ENCODE measurements at places on chromosomes 6 and 20.

DNA sequence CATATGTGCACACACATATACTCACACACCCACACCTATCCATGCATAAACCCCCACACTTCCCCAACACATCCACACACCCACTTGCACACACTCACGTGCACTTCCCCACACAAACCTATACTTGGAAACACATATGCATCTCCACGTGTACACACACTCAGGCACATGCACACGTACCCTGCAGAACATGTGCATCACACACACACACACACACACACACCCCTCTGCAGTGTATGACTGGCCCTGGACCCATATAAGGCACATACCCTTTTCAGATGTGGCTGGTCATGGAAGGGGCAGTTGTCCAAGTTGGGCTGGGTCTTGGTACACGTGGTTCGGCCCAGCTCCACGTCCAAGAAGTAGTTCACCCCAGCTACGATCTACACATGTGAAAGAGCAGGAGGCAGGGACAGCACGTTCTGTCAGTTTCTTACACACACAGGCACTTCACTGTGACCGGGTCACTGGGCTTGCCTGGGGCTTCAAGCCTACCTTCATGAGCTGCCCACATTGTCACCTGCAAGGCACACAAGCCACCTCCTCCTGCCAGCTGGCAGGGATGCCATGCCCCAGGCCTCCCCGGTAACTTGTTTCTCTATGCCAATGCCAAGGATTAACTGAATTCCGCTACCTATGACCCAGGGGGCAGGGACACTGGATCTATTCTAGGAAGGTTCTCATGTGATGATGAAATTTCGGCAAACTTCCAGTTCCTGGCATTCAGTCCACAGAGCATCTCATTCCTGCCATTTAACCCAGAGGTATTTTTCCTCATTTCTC, 2.6 kb downstream of the CST3 start:
- no peak for DNase-seq

GRCh38 chr6:105568751-105569150, 165.9 kb upstream of the PREP start:
- DNase-seq = no peak

DNA sequence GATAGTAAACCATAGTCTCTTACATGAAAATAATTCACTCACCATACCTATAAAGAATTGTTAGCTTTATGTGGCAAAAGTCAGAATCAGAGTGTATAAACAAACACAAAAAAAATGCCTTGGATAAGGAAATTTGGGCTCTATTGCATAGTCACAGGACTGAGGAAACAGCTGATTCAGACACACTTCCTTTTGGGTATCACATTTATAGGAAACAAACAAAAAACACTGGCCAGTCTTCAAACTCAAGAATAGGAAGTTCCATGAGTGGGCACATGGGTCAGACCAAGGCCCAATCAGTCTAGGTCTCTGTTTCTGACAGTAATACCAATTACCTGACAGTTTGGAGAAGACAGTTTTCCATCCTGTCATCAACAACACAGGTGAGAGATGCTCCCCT, 8.0 kb downstream of the SLC18B1 start:
- DNase-seq = no peak

GRCh38 chr20:35660122-35660937, 4.4 kb downstream of the CPNE1 start:
- DNase-seq = no peak

- no peak for DNase-seq
Measured at GRCh38 chr20:15227102-15227501, 889.7 kb upstream of the FLRT3 start.

DNA sequence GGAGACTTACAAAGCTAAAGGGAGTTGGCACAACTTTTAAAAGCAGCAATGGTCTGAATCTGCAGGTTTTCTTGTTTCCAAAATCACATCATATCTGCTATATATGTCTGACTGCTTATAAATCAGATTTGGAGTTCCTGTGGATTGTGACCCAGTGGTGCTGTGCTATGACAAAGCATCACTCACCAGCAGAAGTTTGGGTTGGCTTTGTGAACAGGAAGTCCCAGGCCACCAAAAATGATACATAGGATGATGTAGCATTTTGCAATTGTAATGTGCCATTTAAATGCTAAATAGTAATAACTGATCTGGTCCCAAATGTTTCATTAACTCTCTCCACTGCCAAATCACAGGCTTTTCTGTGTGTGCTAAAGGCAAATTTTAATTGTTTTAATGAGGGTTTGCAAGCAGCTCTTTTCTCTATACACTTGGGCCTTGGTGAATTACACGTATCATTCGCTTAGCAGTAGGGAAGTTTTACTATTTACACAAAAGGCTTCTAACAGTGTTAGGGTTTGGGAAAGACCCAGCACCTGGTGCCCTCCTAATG, 60.8 kb downstream of the SYNDIG1 start:
- no peak for DNase-seq

DNA sequence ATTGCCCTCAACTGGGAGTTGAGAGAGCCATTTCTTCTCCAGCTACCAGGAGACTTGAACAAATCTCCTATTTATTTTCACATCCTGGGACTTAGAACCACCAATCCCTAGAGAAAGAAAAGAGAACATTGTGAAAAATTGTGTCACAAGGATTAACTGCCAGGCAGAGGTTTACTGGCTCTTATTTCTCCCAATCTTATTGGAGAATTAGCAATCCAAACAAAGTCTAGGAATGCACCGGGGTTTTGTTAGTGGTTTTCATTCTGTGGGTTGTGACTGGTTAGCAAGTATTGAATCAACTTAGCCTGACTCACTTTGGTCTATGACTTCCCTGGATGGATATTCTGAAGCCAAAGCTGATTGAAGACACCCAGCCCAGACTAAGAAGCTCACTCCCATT, 21.2 kb upstream of the ENPP5 start:
- no peak for DNase-seq

GRCh38 chr6:38088010-38088409, 268.5 kb downstream of the ZFAND3 start:
- no peak for DNase-seq

Measured in H7 (cell line).